ENCODE measurements at places on chromosomes 3 and 15. TPM values are rescaled to one million over a fixed set of nuclear protein-coding genes. Genes with fewer than 3 reads are reported as not detected.

The WNT5A gene
- total RNA-seq = 8.1 TPM

The CPB1 gene
- not detected for total RNA-seq

The SYNM gene
- total RNA-seq = 14.0 TPM

The LCMT2 gene
- total RNA-seq = 11.6 TPM

The MYL3 gene
- 0.49 TPM for total RNA-seq
